ENCODE measurements at places on chromosomes 1 and 21.

- no peak for DNase-seq
Observed at GRCh38 chr1:113659556-113659955, 99.7 kb downstream of the PHTF1 start.

DNA sequence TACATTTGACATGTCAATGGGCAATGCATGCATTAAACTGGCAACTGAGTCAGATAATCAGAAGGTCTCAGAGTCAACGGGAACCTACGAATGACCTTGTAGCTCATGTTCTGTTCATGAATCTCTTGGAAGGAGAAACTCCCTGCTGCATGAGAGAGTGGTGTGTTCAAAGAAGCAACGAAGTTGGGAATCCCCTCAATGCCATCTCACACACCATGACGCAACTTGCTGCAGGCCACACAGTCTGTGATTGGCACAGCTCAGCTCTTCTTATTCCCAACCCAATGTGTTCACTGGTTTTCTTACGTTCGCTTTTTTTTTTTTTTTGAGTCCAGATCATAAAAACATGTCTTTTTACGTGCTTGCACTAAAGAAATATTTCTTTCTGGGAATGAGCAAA, 53.5 kb upstream of the PRDM2 start:
- no peak for DNase-seq

DNA sequence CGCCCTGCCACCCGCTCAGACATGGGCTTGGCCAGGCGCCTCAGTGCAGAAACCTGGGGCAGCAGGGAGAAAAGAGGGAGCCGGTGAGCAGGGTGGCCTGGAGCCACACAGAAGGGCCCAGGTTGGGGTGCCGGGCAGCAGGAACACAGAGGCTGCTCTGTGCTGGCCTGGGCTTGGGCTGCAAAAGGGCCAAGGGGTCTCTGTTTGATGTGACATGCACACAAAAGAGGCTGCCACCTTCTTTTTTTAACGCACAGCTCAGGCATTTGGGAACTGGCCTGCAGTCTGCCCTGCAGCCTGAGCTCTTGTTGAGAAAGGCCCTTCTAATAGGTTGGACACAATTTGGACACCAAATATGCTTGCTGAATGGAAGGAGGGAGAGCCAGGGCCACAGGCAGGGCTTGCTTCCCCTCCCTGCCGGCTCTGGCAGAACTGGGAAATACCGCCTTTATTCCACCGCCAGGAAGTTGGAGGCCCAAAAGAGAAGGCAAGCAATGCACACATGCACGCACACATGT, 32.4 kb downstream of the KIF21B start:
- no peak for DNase-seq

DNA sequence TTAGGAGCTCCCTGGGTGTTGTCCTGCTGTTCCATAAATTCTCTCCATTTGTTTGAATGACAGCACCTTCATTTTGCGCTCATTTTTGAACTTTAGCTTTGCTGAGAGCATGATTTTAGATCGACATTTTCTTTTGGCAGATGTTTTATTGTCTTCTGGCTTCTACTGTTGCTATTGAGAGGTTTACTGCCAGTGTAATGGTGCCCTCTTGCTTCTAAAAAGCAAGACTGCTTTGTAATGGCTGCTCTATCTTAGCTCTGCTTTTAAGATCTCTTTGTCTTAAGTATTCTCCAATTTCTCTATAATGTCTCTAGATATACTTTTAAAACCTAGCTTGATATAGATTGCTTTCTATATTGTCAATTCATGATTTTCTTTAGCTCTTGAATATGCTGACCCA, 27.8 kb downstream of the THEM4 start:
- no peak for DNase-seq

DNA sequence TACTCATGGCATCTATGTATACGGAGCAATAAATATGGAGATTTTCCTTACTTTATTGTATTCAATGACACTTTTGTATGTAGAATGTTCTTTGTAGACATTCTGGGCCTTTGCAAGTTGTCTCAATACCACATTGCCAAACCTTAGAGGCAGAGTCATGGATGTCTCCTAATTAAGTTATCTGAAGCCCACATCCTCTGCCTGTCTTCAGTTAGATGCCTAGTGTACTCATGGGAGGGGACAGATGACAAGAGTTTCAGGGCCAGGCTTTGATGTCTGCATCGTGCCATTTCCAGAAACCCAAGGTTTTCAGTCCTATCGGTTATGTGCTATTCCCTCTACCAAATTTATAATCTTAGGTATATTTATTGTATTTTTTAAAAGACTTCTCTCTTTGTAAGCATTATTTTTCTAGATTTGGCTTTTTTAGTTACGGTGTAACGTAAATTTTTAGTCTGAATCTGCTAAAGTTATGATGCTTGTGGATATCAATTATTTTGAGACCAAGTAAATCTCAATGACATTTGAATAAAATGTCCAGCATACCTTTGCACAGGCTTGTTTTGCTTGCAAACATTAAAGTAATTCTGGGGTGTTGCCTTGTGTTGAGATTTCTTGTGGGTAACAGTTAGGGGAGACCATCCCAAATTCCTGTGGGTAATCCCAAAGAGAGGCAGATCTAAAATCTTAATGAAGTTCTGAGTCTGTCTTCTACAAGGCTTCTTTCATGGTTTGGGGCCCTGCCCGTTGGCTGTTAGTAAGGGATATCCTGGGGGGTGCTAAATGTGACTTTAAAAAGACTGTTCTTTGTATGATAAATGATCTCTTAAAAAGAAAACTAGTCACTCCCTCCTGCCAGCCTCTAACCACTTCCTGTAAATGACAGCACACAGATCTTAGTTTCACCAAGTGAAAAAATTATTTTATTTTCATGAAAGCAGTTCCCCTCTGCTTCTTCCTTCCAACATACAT, 8.0 kb upstream of the MACF1 start:
- DNase-seq, result no peak

DNA sequence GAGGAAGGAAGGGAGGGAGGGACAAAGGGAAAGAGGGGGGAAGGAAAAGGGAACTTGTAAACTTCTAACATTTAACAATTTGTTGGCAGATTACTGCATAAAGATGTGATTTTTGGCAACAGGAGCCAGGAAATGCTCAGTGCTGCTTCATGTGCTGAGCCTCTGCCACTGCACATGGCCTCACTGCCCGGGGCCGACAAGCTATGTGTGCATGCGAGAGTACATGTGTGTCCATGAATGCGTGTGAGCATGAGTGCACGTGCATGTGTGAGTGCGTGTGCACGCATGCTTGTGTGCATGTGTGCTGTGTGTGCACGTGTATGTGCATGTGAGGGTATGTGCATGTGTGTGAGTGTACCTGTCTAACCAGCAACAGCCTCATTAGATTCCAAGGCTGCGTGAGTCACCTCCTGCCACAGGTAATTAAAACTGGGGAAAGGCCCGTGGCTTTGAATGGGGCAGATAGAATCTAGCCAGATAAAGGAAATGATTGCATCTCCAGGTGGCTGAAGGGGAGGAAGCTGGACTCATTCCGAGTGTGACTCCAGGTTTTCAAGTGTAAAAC, 41.4 kb upstream of the TSPEAR start:
- DNase-seq, result no peak
